ENCODE measurements at places on chromosomes 6 and 20.

DNA sequence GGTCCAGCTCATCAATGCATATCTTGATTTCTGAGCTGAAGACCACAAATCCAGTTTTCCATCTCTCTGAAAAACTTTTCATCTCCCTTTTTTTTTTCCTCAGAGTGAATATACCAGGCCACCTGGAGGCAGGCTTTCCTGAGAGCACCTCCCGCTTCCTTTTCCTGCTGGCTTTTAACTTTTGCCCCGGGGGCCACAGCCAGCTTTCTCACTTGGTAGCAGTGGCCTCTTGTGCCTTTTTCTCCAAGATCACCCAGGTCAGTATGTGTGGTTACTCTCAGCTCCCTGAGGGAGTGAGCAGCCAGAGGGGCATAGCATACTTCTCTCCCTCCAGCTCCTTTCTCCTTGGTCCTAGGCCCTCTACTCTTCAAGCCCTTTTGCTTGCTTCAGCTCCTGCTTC is at the start of gene BTN1A1:
BTN1A1 (plus strand) TSS at position 202 of the 400 bp plus-strand sequence. CDS start 984 bp downstream, outside the sequence.
- no peak for DNase-seq

DNA sequence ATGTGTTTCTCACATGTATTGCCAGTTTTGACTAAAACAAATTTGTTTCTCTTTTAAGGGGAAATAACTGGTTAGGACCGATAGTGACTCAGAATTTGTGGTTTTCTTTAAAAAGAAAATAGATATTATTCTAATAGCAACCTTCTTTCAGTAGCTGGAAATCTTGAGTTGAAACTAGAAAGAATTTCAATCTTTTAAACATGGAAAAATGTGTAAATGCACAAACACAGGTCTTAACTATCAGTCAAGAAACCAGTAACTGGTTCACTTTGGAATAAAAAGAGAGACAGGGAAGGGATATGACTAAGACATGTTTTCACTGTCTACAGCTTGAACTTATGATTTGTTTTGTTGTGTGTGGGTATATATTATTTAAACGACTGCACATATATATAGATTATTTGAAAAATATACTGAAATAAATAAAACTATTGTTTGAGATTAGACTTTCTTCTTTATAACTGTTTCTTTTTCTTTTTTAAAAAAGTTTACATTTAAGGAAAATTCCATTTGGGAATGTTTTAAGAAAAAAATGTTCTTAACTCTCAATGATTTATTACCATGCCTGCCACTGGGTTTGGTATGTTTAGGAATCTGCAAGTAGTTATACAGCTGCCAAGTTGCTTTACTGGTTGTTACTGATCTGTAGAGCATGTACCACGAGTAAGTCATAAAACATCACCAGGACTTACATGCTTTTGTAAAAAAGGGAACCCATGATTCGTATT is 753.3 kb upstream of the MARCKS start:
- DNase-seq = no peak

- no peak for DNase-seq
Measured at GRCh38 chr6:73487473-73487872, 25.9 kb downstream of the MTO1 start.

GRCh38 chr6:41939848-41940758 is 1.5 kb downstream of the CCND3 start:
- peak; percentile 51 for DNase-seq

GRCh38 chr20:47867831-47868230 is 82.5 kb upstream of the SULF2 start:
- no peak for DNase-seq

DNA sequence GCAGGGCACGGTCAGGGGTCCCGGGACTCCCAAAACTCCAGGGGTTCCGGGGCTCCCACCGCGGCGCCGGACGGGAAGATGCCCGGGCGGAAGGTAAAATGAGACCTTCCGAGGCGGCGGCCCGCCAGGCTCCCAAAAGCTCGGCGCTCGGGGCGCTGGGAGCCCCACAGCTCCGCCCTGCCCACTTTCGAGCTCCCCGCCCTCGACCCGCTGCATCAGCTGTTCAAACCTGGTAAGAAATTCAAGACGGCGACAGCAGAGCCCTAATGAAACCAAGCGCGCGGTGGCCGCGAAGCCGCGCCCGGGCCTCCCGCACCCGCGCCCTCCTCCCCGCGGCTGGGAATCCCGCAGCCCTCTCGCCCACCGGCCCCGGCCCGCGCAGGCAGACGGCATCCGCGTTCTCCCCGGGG is 369 bp downstream of the SLC4A11 start:
- no peak for DNase-seq

DNA sequence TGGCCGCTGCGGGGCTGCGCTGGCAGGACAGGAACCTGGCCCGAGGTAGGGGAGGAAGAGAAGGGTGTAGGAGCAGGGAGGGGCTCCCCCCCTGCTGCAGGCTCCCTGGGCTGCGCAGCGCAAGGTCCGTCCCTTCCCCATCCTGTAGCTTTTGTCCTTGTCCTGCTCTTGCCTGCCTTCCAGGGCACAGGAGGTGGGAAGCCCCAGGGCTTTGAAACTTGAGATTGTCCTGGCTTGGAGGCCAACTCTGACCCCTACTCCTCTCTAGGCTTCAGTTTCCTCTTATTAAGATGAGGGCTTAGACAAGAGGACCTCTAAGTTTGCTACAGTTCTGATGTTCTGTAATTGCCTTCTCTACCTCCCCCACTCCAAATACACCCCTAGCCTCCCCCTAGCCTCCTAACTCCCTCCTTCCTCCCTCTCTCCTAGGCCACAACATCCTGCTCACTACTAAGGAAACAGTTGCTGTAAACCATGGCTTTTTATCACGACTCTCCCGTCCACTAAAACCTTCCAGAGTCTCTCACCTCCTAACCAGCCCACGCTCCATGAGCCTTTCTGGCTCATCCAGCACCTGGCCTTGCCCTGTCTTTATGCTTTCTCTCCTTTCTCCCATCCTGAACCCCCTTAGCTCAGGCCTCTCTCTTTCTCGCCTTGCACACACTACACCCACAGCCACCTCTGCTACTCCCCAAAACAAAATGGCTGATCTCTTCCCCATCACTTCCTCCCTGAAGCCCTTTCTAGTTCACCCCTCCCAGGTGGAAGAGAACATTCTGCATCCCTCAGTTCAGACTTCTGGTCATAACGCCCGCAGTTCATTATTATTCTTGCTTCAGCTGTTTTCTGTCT is 10.2 kb downstream of the UNC5CL start:
- no peak for DNase-seq

GRCh38 chr20:32168184-32168910 is 39.2 kb downstream of the PLAGL2 start:
- no peak for DNase-seq

DNA sequence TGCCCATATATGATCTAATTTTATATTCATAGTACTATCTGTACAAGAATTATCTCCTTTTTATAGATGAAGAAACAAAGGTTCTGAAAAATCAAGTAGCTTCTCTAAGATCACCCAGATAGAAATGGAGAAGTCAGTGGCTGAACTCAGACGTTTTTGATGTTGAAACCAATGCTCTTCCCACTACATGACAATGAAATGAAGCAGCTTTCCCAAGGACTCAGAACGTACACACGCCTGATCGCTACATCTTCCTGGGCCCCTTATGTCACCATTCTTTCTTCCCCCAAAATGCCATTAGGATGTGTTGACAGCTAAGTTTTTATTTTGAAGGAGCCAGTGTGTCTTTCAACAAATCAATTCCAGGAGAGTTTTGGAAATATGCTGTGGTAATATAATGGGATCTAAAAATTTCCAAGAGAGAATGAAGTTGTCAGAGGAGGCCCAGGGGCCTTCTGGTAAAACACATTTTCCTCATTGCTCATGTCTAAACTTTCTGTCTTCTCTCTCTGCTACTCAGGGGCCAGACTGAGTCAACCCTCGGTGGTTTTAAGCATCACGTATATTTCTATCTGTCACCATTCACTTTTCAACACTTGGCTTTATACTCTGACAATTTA is 98.1 kb upstream of the COL21A1 start:
- DNase-seq = no peak

DNA sequence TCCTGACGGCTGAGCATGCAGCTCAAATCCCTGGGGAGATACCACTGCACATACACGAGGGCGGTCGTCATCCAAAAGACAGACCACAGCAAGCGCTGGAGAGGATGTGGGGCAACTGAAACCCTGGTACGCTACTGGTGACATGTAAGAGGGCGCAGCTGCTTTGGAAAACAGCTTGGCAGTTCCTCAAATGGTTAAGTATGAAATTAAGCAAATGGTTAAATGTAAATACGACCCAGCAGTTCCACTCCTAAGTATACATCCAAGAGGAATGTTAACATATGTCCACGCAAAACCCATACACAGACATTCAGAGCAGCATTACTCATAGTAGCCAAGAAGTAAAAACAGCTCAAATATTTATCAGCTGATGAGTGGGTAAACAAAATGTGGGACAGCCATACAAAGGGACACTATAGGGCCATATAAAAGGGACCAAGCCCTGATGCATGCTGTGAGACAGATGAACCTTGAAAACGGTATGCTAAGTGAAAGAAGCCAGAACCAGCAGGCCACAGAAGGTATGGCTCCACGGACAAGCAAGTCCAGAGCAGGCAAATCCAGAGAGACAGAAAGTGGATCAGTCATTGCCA is 38.5 kb downstream of the RIPOR3 start:
- no peak for DNase-seq

DNA sequence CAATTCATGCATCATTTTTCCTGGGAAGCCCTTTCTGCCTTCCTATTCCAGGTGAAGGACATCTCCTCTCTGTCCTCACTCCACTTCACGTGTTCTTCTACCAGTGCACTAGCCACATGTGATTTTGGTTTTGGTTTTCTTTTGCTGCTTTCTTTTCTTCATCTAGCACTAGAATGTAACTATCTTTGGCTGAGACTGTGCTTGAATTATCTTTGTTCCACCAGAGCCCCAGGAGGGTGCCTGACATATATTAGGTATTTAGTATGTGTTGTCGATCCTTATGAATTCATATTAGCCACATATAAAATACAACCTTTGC is 79.9 kb downstream of the VGLL2 start:
- DNase-seq = no peak

- DNase-seq = no peak
Measured at GRCh38 chr20:47049771-47050170, 155.1 kb downstream of the EYA2 start.

GRCh38 chr6:70312165-70312745 is 9.4 kb upstream of the COL9A1 start:
- DNase-seq = no peak

DNA sequence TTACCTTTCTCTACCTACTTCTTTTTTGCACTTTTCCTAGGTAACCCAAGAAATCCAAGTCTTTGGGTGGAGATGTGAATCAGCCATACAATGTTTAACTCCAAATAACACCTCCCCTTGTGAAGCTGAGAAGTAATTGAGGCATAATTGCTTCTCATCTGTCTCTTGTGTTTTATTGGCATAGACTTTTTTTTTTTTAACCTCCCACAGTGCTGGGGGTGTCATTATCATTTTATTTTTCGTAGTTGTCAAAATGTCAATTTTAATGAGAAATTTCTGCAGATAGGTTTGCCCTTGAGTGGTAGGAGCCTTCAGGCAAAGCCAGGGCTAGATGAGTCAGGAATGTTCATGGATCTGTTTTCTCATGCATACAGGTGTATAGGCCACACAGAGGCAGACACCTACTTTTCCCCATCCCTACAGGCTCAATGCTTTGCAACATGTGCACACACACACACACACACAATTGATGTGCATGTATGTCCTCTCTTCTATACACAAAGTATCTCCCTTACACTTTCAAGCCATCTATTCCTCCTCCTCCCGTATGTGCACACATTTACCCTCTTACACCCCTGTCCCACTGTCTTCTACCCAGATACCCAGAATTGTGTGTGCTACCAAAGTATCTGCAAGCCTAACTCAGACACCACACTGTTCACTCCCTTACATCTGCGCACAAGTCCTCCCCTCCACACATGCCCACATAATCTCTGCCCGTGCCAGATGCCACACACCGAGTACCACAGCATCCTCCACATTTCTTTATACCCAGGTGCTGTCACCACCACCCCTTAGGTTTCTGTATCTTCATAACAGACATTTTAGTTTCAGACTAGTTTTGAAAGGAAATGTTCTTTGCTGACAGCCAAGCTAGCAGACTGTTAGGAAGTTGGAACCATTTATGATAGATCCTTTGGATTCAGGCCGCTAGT is 22.0 kb downstream of the RALY start:
- DNase-seq = no peak

GRCh38 chr6:158422629-158423238 is 110.5 kb downstream of the TULP4 start:
- no peak for DNase-seq

DNA sequence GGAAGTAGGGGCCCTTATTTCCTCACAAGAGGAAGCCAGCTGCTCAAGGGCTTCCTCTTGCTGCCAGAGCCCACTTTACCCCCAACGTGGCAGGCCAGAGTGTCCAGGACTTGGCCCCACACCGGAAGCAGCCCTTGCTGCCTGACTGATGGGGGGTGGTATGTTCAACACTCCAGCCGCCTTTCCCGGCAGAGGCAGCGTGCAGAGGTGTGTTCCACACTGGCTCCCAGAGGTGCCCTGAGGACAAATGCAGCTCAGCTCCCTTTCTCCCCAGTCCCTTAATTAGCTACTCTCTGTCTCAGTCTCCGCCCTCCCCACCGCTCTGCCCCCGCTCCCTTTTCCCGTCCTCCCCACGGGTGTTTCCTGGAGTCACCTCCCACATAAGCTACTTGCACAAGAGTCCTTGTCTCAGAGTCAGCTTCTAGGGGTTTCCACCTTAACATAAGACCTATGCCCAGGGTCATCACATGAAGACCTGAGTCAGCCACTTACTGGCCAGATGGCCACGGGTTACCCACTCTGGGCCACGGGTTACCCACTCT is 61.7 kb upstream of the SHLD1 start:
- no peak for DNase-seq

- DNase-seq = no peak
Measured at GRCh38 chr20:34977365-34978091, 21.9 kb downstream of the MYH7B start.

- DNase-seq = no peak
Measured at GRCh38 chr6:11462742-11463397, 74.7 kb upstream of the TMEM170B start.

DNA sequence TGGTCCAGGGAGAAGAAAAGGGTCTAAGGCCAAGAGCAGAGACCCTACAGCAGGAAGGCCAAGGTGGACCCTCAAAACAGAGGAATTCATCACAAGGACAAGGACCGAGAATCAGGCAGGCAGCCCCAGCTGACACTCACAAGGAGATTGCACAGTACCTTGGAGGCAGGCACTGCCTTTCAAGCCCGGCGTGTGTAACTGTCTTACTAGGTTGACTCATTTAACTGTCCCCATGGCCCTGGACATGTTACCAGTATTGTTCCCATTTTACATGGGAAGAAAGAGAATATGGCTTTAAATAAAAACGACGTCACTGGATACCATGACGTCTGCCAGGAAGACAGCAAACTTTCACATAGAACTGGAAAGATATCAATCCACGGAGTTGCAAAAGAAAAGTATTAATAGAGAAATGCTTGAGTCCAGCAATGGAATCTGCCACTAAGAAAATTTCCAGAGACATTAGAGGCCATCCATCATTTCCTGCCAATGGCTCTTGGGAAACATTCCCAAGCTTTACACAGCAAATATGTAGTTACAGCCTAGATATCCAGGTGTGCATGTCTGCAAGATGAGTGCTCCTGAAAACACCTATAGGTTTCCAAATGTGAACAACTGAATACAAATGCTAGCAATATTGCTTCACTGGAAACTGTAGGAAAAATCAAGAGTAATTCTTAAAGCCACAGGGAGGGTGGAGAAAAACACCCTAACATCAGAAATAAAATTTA is 111.5 kb upstream of the RPS6KA2 start:
- DNase-seq = no peak

GRCh38 chr20:10178727-10179313 is 39.8 kb upstream of the SNAP25 start:
- DNase-seq = no peak

All from activated CD4-positive, CD25-positive, alpha-beta regulatory T cell treated with anti-CD3 and anti-CD28 coated beads, Interleukin-2, amount 50 U/mL, for 72 hours (primary cell).